ENCODE measurements at places on chromosomes 7 and 10.

DNA sequence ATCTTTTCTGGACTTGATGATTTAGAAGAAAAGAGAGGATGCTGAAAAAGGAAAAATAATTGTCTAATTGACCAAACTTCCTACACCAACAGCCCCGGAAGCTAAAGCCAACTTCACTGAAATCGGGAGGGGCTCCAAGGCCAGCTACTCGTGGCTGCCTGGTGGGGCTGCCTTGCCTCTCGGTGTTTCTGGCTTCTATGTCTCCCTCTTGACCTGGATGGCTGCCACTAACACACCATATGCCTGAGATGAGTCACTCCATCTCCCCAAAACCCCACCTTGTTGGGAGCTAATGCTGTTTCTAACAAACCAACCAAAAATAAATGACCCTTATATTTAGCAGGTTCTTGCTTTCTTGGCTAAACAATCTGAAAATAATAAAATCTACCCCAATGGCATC lies 87.6 kb upstream of the AFAP1L2 start:
- DNase-seq: no peak

- no peak for DNase-seq
These were observed 40.1 kb downstream of the KCNH2 start for GRCh38 chr7:150937848-150938561.

DNA sequence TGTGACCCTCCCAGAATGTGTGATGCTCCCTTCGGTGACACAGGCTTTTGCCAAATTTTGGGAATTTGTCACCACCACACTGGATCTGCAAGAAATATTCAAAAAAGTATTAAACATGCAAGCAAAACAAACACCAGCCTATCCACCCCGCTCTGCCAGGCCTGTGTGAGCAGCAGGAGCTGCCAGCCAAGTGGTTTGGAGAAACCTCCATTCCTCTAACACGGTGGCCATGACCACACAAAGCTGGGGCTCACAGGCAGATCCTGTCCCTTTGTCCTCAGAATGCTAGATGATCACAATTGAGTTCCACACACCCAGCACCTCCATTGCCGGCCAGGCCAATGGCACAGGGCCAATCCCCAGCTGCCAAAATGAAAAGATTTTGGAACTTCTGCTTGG lies 261.9 kb upstream of the PPP2R2D start:
- no peak for DNase-seq

- no peak for DNase-seq
These were observed 135.0 kb downstream of the DYNC1I1 start for GRCh38 chr7:95907337-95907736.

GRCh38 chr7:155665957-155666287 lies 21.5 kb downstream of the RBM33 start:
- DNase-seq: no peak

GRCh38 chr7:28409716-28410627 lies 2.3 kb upstream of the CREB5 start:
- no peak for DNase-seq

- DNase-seq: no peak
These were observed 60.8 kb downstream of the PTTG1IP2 start for GRCh38 chr7:90530263-90530662.

- no peak for DNase-seq
These were observed 51.9 kb upstream of the A1CF start for GRCh38 chr10:50937230-50937907.

- no peak for DNase-seq
These were observed 827.6 kb upstream of the AUTS2 start for GRCh38 chr7:68770649-68771048.
